ENCODE measurements at places on chromosomes 13 and 19.

DNA sequence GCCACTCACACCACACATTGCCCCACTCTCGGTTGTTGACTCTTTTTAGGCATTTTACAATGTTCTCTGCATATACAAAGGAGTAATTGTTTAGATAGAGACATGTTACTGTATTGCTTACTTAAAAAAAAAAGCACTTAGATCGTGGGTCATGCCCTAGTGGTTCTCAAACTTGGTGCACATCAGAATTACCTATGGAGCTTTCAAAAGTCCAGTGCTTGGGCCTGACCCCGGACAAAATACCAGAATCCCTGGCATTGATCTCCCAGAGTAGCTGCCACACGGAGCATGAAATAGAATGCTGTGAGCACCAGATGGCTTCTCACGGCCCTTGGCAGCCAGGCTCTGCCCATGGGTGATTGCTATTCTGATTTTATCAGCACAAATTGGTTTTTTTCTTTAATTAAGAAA, 20.0 kb downstream of the ACP7 start:
- no peak for DNase-seq

GRCh38 chr19:15038294-15038693, 11.0 kb upstream of the CASP14 start:
- no peak for DNase-seq

- DNase-seq = no peak
Measured at GRCh38 chr19:48539503-48540096, 12.4 kb upstream of the SULT2B1 start.

GRCh38 chr19:46551164-46551563, 50.0 kb upstream of the CALM3 start:
- DNase-seq = no peak

- no peak for DNase-seq
Measured at GRCh38 chr19:43809762-43810696, 7.8 kb upstream of the LYPD5 start.

DNA sequence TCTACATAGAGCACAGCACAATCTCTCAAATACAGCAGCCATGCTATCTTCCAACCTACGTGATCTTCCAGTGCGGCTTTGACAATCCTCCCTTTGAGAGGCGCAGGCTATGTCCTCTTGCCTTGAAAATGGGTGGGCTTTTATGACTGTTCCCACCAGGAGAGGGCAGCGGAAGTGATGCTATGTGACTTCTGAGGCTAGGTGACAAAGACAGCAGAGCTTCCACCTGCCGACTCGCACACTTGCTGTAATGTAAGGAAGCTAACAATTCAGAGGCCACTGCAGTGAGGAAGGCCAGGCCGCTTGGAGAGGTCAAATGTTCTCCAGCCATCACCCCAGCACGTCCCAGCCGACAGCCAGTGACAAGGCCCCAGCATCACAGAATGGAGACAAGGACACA, 65.8 kb downstream of the MRPL57 start:
- DNase-seq = no peak

GRCh38 chr19:28285917-28286316, 927.0 kb downstream of the UQCRFS1 start:
- DNase-seq = no peak

DNA sequence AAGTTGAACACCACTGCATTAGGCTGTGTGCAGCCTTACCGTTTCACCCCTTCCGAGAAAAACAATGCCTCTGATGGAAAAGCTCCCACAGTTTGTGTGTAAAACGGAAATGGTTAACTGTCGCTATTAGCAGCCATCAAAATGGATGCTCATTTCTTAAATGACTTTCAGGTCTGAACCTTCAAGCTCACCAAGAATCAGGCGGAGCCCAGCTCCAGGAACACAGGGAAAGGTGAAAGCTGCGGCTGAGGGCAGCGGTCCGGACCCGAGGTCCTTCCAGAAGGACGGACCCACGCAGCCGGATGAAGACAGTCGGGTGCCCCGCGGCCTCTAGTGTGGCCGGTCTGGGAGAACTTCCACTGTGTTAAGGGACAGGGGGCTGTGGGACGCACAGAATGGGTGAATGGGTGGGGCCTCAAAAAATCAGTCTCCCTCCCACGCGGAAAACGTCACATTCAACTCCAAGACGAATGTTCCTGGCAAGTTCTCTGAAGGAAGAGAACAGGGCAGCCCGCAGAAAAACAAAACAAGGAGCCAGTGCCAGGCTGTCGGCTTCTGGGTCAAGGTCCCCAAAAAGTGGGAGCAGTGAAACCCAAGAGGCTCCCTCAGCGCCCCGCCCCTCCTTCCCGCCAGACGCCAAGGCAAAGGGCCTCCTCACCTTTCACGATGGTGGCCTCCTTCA, 4.9 kb downstream of the IRS2 start:
- DNase-seq = no peak

- DNase-seq = no peak
Measured at GRCh38 chr19:51001515-51001914, at the start of gene KLK8. Gene KLK8 (minus strand): TSS chr19:51001604. CDS start chr19:51001167, 437 bp downstream.

DNA sequence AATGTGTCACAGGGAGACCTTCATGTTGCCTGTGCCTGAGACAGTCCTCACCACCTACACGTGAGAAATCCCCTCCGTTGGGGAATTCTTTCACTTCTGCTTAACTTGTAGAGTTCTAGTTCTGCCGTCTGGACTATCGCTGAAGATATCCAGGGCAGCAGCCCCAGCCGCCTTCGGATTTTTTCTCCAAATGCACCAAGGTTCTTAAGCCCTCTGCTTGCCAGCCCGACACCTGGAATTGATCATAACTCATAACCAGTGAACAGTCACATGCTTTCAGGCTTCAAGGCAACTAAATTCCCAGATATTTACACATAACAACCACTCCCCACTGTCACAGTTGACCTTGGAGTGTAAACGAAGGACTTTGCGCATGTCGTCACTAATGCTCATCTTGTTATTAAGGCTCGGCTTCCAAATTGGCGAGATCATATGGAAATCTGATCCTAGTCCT, 114.4 kb downstream of the RAB20 start:
- no peak for DNase-seq

DNA sequence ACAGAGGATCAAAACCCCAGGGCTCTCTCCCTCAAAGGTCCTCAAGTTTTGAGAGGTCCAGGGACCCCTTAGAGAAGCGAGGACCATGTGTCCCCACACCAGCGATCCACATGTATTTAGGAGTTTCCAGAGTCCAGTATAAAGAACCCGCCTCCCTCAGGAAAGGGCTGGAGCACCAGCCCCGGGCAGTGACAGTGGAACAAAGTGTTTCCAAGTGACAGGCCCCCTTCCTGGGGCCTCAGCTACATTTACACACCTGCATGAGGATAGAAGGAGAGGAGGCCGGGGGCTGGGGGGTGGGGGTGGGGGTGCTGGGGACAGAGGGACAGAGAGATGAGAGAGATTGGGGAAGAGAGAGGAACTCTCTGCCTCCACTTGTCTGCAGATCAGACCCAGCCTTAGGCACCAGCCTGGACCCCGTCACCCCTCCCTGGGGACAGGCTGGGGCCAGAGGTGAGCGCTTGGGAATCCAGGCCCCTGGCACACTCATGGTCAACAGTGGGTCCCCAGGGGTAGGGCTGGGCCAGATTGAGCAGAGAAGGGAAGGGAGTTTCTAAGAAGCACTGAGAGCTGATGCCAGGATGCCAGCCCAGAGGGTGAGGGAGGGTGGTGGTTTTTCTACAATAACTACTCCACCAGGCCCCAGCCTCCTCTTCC, 802 bp downstream of the BCAM start:
- DNase-seq = no peak

DNA sequence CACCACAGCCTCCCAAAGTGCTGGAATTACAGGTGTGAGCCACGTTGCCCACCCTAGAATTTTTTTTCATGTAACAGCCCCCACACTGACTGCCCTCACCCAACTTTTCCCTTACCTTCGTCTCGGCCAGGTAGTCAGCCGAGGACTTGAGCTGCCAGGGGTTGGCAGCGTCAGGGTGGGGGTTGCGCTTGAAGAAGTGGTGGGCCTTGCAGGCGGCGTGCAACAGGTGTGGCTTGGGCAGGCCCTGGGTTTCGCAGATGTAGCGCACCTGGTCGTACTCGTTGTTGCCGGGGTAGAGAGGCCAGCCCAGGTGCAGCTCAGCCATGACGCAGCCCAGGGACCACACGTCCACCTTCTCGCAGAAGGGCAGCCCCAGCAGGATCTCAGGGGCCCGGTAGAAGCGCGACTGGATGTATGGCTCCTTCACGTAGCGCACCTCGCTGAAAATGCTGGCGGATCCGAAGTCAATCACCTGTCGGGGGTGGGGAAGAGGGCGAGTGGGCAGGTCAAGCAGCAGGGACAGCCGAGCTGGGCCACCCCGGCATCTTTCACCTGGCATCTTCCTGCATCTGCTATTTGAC, 6.2 kb downstream of the HIPK4 start:
- no peak for DNase-seq

DNA sequence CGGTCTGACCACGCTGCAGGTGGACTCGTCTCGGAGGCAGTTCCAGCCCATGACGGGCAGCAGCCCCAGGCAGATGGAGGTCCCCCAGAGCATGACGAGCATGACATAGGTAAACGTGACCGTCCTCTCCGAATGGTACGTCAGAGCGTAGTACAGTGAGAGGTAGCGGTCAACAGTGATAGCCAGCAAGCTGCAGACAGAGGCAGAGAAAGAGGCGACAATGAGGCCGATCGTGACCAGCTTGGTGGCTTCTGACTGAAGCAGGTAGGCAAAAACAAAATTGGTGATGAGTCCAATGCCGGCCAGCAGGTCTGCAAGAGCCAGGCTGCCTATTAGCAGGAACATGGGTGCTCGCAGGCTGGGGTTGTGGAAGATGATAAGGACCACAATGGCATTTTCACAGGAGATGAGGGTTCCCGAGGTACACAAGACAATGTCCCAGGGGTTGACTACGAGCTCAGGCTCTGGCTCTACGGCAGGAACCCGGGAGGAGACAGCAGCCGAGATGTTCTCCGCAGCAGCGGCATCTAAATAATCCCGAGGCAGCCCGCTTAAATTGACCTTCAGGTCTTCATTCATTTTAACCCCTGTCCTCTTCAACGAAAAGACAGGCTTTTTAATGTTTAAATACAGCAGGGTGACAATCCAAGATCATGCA, 1.2 kb downstream of the GPR12 start:
- DNase-seq = no peak

DNA sequence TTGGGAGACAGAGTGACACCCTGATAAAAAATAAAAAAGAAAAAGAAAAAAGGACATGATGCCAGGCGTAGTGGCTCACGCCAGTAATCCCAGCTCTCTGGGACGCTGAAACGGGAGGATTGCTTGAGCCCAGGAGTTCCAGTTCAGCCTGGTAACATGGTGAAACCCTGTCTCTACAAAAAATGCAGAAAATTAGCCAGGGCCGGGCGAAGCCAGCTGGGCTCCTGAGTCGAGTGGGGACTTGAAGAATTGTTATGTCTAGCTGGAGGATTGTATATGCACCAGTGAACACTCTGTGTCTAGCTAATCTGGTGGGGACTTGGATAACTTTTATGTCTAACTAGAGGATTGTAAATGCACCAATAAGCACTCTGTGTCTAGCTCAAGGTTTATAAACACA, 32.3 kb downstream of the TMPRSS9 start:
- no peak for DNase-seq

DNA sequence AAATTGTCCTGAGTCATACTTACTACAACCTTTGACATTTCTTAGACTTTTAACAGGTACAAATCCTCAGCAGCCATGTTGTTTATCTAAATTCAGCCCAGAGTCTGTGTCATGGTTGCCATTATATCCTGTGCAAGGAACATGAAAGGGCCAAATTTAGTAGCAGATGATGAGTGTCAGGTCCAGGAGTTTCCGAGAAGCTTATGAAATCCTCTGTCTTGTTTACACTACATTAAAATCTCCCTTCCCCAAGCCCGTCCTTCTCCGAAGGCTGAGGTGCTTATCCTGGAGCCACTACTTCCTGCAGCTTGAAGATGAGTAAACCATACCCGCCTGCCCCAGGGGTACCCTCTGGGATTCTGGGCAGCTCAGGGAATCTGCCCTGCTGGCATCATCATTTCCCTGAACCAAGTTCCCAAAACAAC, 102.6 kb upstream of the SERP2 start:
- no peak for DNase-seq

GRCh38 chr13:106468207-106468606, 67.3 kb downstream of the EFNB2 start:
- no peak for DNase-seq

GRCh38 chr13:110294146-110294545, 12.8 kb downstream of the COL4A1 start:
- no peak for DNase-seq

- DNase-seq = no peak
Measured at GRCh38 chr13:95138876-95139585, 162.2 kb downstream of the ABCC4 start.

- DNase-seq = no peak
Measured at GRCh38 chr13:68715651-68716050, 1392.0 kb upstream of the ATXN8OS start.

- DNase-seq = no peak
Measured at GRCh38 chr13:112892426-112893206, 76.4 kb upstream of the MCF2L start.

- no peak for DNase-seq
Measured at GRCh38 chr19:29831686-29832085, 19.9 kb downstream of the CCNE1 start.
